ENCODE measurements at places on chromosomes 5 and 9.

GRCh38 chr5:108124596-108124995, 257.3 kb downstream of the FBXL17 start:
- DNase-seq = no peak

GRCh38 chr5:50874306-50875001, 208.0 kb downstream of the PARP8 start:
- DNase-seq = no peak

- DNase-seq = no peak
These were observed 215.8 kb upstream of the TRIM32 start for GRCh38 chr9:116471093-116471906.

GRCh38 chr9:136407911-136408310, 2.5 kb downstream of the ENTR1 start:
- DNase-seq = no peak

GRCh38 chr5:171272996-171273970, 35.8 kb upstream of the TLX3 start:
- no peak for DNase-seq

GRCh38 chr9:126386088-126386487, 59.5 kb downstream of the MVB12B start:
- no peak for DNase-seq

DNA sequence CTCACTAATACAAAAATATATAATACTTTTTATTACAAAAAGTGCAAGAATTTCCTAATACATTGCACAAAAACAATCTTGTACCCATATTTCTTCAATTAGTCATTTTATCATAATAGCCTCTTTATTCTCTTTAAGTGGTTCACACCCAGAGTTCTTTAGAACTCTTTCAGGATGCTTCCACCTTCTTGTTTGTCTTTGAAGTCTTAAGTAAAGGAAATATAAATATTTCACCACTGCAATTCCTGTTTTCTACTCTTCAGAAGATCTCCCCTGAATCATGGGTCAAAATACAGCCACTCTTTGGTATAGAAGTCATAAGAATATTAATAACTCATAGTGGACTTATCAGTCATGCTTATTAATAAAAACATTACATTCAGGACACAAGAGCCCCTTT, 293.0 kb downstream of the ATPSCKMT start:
- no peak for DNase-seq

GRCh38 chr5:143347046-143347445, 56.4 kb downstream of the NR3C1 start:
- no peak for DNase-seq

- peak; percentile 80 for DNase-seq
These were observed at the start of gene NIPSNAP3A for GRCh38 chr9:104747565-104748358. Gene NIPSNAP3A, plus strand, starts transcription at chr9:104747683. Its CDS starts 110 bp downstream, at chr9:104747793.

DNA sequence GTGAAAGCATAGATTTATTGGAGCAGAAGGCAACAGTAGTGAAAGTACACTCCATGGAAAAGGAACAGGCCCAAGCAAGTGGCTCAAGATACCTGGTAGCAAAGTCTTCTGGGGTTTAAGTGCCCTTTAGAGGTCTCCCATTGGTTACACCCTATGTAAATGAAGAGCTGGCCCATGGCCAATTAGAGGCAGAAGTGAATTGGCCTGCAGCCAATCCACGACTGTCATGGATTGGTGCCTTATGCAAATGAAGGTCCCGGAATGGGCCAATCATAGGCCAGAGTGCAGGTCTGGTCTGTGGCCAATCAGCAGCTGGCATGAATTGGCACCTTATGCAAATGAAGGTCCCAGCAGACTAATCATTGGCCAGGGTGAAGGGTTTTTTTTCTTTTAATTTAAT, 64.2 kb upstream of the PCSK5 start:
- no peak for DNase-seq

- DNase-seq = no peak
These were observed 491.5 kb upstream of the MPDZ start for GRCh38 chr9:13770956-13771355.

GRCh38 chr5:103119070-103119764, 721 bp downstream of the GIN1 start:
- no peak for DNase-seq

DNA sequence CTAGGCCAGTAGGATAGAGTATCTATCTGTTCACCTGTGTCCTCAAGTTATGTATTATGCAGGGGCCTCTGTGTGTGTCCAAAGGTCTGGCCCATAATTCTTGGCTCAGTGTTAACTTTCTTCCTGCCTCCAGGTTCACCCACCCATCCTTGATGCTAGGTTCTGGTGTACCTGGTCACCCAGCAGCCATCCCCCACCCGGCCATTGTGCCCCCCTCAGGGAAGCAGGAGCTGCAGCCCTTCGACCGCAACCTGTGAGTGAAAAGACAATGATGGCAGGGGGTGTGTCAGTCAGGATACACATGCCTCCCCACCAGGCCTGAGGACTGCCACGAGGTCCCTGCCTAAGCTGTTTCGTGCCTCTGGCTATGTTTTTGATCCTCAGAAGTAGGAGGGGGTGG, 27.6 kb downstream of the TCF7 start:
- no peak for DNase-seq

GRCh38 chr9:114397848-114398605, 10.2 kb upstream of the AKNA start:
- DNase-seq = peak; percentile 96

All from stimulated activated CD8-positive, alpha-beta memory T cell treated with anti-CD3 and anti-CD28 coated beads, Interleukin-2, amount 100 ng/mL, for 48 hours (primary cell).